ENCODE measurements at places on chromosomes 7 and 10.

GRCh38 chr10:104446151-104446550 lies 92.5 kb downstream of the CFAP58 start:
- DNase-seq: no peak

DNA sequence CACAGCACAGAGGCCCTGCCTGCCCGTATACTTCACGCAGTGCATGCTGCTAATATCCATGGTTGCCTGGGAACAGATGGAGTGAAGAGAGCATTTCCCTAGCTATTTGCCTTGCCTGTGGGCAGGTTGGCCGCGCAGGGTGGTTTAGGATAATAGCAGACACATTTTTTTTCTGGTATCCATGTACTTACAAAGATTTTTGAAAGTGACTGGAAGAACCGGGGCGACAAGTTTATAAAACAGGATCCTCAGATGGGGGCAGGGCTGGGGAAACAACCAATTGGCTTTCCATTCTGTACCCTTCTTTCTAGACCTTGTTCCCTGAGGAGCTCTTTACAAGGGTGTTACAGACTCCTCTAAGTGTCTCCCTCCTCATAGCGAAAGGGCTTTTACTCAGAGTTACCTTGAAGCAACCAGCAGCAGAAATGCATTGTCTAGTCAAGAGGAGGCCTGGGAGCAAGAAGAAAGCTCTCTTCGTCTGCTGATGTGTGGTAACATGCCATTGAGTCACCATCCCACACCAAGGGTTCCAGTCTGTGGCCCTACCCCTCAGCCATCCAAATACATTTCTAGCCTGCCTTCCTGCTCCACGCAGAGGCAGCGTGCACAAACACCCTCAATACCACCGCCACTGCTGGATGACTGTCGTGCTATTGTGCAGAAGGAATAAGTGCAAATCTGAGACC lies 31.5 kb downstream of the MTURN start:
- peak; percentile 24 for DNase-seq

- DNase-seq: peak; percentile 68
Observed at GRCh38 chr10:78470267-78471103, 436.8 kb downstream of the RPS24 start.

DNA sequence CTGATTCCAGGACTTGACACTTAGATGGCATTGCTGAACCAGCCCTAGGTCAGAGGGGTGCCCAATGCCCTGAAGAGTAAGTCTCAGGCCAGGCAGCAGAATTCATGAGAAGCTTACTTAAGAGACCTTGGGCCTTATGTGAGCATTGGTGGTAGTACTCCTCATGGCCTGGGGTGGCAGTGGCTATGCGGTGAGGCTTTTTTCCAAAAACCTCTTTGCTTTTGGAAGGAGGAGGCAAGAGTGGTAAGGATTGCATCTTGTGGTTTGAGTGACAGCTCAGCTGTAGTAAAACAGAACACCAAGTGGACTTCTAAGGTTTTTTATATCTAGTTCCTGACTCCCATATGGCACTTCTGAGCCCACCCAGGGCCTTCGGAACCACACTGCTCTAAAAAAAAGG lies 459.0 kb upstream of the STEAP1 start:
- no peak for DNase-seq

GRCh38 chr7:123752534-123752933 lies 3.7 kb upstream of the WASL start:
- DNase-seq: no peak

DNA sequence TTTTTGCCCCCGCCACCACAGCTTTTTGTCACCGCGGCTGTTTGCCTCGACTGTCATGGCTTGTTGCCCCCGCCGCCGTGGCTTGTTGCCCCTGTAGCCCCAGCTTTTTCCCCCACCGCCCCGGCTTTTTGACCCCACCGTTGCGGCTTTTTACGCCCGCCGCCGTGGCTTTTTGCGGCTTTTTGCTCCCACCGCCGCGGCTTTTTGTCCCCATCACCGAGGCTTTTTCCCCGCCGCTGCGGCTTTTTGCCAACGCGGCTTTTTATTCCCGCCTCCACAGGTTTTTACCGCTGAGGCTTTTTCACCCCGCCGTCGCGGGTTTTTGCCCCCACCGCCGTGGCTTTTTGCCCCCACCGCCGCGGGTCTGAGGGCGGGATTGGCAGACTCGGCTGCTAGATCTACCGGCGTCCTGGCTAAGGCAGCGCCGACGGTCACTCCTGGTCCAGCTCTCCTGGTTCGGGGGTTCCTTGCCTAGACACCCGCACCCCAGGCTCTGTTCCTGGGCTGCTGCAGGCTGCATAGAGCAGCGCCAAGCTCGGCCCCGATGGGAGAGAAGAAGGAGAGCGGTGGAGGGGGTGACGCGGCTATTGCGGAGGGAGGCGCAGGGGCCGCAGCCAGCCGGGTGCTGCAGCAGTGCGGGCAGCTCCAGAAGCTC lies 637.7 kb downstream of the ZNF716 start:
- no peak for DNase-seq

GRCh38 chr10:93849593-93849992 lies 44.2 kb upstream of the SLC35G1 start:
- no peak for DNase-seq

GRCh38 chr10:126420567-126421300 lies 32.5 kb upstream of the ADAM12 start:
- DNase-seq: no peak

DNA sequence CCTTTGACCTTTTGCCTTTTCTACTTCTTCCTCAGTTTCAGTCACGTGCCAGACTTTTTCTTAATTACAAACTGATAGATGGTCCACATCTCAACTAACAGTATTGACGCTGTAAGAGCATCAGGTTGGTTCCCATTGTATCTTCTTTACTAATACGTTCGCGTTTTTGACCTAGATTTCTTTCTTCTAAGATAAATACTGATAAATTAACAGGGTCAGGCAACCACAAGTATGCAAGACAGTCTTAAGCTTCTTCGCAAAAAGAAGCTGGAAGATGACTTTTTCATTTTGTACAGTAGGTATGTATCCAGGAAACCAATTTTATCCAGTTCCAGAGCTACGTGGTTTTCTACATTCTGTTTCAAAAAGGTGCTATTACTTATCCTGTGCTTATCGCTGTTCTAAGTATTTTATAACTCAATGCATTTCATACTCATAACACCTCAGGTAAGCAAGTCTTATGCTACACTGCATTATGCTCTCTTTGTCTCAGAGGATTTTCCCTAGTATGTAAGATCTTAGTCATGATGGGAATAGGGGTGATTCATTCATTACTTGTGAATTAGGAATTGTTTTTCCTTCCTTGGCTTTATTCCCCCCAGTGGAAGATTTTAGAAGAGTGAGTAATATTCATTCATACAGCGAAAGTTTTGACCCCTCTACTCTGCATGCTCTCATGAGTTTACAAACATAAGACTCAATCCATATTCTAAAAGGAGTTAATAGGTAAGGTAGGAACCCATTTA lies 955 bp downstream of the DUS4L start:
- DNase-seq: no peak

DNA sequence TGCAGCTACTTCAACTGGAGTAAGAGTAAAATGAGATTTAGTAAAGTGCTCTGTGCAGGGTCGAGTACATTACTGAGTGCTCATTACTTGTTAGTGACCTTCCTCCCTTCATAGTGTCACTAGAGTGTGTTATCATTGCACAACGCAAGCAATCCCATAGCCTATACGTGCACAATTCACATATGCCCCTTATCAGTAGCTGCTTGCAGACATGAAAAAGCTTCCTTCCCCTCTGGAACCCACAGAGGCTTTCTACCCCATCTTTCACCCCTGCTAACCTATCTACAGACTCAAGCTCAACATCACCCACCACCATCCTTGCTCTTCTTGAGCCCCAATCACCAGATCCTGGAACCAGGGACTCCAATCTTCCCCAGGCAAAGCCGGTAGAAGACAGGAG lies 59.3 kb downstream of the C7orf25 start:
- no peak for DNase-seq

GRCh38 chr10:110348336-110348735 lies 43.6 kb upstream of the SMNDC1 start:
- DNase-seq: no peak

DNA sequence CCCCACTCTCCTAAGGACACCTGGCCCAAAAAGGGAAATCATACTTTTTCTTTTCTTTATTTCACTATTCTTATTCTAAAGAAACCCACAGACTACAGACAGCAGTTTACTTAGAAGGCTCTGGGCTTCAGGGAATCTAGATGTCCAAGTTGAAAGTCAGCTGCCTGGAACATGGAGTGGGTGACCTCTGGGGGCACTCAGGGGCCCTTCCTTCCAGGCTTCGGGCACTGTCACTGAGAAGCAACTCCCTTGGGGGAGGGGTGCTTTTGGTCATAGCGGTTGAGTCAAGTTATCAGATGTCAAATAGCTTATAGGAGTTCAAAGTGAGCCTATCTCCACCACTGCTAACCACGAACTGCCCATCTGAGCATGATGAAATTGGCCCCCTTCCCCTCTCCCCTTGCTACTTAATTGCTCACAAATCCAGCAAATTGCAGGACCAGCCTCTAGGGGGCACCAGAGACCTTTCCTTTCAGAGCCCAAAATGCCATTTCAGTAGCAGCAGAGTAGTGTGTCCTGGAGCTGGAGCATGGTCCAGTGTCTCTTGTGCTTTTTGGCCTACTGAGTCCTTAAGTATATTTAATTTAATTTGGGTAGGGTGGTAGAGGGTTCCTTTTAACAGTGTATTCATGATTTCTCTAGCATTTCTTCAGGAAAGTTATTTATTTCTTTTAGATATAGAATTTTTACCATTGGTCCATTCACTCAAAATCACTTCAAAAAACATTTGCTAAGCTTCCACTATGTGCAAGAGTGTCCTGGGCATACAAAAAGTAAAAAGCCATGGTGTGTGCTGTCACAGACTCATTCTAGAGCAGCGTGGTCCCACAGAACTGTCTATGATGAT lies 463.8 kb downstream of the KCNMA1 start:
- DNase-seq: peak; percentile 47

- no peak for DNase-seq
Observed at GRCh38 chr10:11715815-11716494, 26.2 kb upstream of the ECHDC3 start.

- no peak for DNase-seq
Observed at GRCh38 chr10:123257904-123258456, 103.8 kb downstream of the BUB3 start.

DNA sequence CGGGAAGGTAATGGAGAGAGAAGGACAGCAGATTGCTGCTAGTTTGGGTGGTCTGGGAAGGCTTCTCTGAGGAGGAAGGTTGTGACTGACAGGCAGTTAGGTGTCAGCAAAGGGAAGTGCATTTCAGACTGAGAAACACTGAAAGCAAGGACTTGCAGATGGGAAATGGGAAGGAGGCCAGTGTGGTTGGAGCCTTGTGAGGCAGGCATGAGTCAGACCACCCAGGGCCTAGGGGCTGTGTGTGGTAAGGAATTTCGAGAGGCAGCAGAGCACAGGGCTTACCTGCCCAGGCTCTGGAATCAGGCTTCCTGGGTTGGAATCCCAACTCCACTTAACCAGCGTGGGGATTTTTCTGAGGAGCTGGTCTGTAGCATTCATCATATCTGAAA lies 53.5 kb downstream of the NRF1 start:
- DNase-seq: no peak

GRCh38 chr10:72029414-72029813 lies 58.9 kb downstream of the SPOCK2 start:
- no peak for DNase-seq

DNA sequence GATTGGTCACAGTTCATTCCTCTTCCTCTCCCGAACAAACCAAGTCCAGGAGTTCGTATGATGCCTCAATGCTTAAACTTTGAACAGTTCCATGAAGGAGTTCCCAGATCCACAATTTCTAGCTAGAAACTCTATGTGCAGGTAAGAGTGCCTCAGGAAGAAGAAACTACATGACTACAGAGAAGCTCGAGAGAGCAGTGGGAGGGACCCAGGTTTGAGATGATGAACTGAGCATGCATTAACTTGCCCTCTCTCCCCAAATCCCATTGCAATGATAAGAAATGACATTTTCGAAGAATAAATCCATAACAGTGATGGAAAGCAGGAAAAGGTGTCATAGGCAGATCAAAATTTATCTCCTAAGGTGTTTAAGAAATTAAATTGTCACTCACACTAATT lies 140.6 kb upstream of the JCAD start:
- no peak for DNase-seq

- DNase-seq: no peak
Observed at GRCh38 chr10:89589101-89589720, 53.8 kb upstream of the SLC16A12 start.

GRCh38 chr7:77833136-77833535 lies 34.6 kb downstream of the PHTF2 start:
- no peak for DNase-seq

DNA sequence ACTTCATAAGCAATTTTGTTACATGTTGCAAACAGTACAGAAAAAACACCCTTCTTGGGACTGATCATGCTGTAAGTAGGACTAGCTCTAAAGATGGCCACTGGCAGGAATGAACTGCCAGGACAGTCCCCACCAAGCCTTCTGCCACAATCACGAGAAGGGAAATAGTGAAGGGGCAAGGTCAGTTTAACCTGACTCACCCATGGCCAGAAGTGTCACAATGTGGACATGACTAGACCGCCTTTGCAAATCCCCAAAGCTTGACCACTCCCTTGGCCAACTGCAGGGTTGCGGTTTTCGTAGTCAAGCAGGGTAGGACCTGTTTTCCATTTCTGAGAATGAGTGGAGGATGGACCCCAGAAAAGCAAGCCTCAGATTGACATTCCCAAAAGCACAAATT lies 19.4 kb upstream of the FRAT2 start:
- no peak for DNase-seq

DNA sequence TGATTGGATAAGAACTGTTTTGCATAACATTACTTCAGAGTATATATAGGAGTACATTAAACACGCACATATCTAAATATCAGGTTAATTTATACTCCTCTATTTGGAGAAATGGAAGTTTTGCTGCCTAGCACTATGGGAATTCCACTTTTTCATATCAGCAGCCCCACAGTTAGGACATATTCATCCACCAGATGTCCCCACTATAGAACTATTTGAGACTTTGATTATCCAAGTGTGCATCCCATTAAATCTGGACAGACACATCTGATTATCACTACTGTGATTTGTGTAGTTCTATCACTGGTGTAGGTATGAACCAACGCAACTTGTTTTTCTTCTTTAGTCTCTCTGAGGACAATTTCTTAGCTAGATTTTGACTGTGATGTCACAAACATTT lies 345.7 kb downstream of the THSD7A start:
- no peak for DNase-seq

DNA sequence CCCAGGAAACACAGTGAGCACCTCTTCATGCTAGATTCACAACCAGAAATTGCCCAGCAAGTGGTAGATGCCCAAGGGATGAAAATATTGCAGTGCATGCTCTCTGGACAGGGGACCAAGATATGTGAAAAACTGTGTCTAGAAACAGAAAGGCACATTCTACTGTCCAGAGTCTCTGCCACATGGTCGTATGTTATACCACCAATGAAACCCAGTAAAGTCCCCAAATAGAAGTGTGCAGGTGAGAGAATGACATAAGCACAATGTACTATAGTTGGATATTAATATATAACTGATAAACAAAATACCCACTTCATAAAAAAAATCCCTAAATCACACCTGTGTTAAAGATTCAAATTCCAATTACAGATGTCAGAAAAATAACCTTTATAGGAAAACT lies 43.8 kb downstream of the RASGEF1A start:
- no peak for DNase-seq
